ENCODE measurements at places on chromosomes 5 and 9. TPM values are rescaled to one million over a fixed set of nuclear protein-coding genes. Genes with fewer than 3 reads are reported as not detected.

GRCh38 chr9:129278391-129279237 is 100.6 kb upstream of the IER5L start:
- no peak for DNase-seq

- no peak for DNase-seq
These were observed 110.2 kb upstream of the NR3C1 start for GRCh38 chr5:143513720-143514119.

GRCh38 chr9:33677961-33678360 is 117.4 kb upstream of the PRSS3 start:
- DNase-seq, result no peak

DNA sequence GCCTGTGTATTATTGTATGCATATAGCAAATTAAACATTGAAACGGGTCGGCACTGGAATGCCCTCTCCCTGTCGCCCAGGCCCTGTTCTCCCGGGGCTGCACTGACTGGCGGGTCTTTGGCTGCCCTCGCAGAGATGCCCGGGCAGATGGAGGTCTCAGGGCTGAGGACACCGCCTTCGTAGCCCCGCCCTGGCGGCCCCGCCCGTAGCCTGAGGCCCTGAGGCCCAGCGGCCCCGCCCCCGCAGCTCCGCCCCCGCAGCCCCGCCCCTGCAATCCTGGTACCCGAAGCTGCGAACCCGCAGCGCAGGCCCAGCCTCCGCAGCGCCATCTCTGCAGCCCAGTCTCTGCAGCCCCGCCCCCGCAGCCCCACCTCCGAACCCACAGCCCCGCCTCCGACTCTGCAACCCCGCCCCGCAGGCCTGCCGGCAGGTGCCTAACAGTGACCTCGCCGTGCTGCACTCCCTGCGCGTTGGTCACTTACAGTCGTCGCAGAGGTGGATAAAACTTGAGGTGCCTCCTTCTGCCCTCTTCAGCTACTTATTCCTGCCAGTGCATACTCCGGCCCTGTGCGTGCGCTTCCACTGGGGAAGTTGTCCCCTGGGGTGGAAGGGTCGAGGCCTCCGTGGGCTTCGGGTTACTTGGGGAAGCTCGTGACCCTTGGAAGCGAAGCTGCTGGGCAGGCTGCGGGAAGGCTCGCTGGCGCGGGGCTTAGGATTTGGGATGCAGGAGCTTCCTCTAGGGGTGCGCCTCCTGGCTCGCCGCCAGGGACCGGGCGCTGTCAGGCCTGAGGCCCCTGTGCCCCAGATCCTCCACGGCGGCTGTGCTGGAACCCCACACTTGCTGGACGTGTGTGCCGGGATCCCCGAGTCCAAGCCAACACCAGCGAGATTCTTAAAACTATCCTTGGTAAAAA is 72.3 kb downstream of the ICE1 start:
- peak; percentile 76 for DNase-seq

The PDE8B gene
- 0.52 TPM for total RNA-seq

The GPR150 gene
- 1.6 TPM for total RNA-seq
